DMS 273 treated with DMSO at 0.1 percent for 48 hours (cell line): ENCODE measurements at places on chromosomes 12 and 14.

- DNase-seq = no peak
These were observed 113.6 kb upstream of the BTG1 start for GRCh38 chr12:92259291-92259690.

GRCh38 chr12:110234755-110235154 is 46.3 kb upstream of the ATP2A2 start:
- no peak for DNase-seq

DNA sequence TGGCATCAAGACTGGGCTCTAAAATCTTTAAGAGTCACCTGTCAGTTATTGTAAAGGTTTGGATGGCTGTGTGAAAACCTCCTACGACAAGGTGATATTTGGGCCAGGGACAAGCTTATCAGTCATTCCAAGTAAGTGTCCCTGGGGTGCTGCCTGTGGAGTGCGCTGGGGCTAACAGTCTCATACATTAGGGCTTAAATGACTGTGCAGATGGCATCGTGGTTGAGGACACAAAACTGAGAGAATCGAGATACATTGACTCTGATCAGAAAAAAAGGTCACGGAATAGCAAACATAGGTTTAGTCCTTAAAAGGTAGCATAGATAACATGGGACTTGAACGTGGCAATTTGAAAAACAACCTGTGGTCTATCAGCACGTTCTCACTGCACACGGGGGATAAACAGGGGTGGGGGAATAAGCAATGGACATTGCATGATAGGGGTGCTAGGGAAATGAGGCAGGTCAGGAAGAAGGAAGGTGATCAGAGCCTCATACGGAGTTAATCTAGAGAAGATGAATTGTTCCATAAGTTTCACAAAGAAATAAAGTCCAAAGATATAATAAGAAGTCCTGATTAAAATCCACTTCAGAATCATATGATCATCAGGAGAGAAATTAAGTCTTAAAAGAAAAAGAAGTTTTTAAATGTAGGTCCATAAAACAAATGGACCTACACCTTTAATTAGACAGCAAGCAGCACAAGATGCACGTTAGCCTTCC is 100.3 kb downstream of the DAD1 start:
- no peak for DNase-seq

DNA sequence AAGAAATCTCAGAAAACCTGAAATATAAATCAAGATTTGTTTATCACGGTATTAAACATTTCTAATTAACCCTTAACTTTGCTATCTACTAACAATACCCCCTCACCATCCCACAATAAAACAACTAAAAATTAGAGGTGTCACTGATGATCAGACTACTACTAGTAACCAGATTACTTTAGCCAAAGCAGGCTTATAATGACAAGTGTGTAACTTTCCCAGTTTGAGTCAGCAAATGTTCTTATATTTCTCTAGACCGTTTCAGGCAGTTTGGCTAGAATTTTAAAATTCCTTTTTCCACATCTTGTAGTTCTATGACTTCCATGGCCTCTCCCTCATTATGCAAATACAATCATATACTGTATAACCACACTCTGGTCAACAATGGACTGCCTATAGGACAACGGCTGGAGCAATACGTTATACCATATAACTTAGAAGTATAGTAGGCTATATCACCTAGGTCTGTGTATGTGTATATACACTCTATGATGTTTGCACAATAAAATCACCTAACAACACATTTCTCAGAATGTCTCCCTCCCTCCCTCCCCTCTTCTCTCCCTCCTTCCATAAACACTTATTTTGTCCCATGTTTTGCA is 102.1 kb downstream of the DENND5B start:
- DNase-seq = no peak

DNA sequence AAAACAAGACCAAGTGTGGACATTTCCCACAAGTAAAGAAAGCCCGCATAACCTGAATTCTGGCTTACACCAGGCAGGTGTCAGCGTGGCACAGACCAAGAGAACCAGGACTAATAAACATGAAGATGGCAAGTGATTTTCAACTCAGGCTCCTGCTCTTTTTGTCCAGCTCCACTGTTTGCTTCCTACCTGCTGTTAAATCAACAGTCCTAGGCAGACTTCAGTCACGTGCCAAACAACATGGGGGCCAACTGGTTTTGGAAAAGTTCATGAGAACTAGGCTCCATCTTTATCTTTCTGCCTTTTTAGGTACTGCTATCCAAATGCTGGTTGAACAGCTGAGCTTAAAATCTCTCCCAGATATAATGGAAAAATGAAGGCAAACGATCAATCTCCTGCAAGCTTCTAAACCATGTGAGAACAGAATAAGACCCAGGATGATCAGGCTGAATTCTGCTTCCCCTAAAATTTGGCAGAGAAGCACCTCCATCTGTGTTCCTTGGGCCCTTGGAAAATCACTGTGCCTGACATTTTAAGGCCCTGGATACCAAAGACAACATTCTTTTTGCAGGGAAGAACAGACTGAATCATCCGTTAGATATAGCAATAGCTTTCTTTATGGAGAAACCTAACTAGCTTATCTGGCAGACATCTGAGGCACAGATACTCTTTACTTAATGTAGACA is 215.6 kb upstream of the USP15 start:
- no peak for DNase-seq

DNA sequence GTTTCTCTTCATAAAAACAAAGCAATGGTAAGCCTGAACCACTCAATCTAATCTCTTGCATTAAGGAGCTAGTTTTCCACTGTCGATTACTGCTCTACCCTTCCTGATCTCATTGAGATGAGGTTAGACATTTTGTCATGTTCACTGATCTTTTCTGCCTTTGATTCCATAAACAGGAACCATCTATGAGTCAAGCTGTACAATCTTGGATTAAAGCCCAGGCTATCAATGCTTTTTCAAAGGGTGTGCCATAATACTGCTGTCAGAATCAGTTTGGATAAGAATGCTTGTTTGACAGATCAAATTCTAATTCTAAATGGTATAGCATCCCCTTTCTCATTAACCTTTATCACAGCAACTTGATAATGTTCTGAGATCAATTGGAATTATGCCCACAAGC is 16.1 kb downstream of the GRIP1 start:
- DNase-seq = no peak

DNA sequence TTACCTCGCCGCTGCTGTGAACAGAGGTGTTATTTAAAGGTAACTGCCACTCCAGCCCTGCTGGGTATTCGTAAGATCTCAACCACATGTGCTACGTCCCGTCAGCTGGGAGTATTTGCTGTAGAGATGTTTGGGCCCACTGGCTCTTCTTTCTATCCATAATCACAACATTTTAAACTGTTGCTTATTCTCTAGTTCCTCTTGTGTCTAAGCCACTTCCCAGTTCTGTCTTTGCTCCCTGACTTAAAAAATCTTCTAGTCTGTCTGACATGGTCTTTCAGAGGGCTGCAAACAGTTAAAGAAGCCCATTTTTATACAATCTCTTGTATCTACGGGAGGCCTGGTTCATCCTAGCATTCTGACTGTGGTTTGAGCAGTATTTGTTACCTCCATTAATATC is 33.2 kb upstream of the HELB start:
- DNase-seq = no peak

GRCh38 chr12:132309596-132310086 is 19.7 kb downstream of the GALNT9 start:
- no peak for DNase-seq

DNA sequence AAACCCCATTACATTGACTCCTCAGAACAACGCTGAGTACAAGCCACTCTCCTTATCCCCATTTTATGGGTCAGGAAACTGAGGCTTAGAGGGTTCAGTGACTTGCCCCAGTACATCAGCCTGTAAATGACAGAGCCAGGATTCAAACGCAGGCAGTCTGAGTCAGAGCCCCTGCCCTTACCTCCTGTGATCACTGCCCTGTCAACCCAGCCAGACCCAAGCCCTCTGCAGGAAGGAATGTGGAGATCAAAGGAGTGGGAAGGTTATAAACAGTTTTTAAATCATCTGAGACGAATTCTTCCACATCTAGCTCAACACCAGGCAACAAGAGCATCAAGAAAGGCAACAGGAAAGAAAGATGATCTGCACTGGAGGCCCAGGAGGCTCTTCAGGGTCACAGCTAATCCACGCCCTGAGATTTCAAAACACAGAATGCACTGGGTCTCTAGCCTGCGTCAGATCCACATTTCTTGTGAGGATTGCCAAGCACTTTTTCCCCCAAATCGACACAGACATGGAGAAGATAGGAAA is 38.5 kb downstream of the SPTB start:
- DNase-seq = no peak

GRCh38 chr14:78968265-78968664 is 798.1 kb downstream of the NRXN3 start:
- DNase-seq = no peak

GRCh38 chr14:67569651-67570290 is 30.3 kb downstream of the PIGH start:
- no peak for DNase-seq

GRCh38 chr14:92154283-92154942 is 32.6 kb downstream of the CPSF2 start:
- DNase-seq = no peak

DNA sequence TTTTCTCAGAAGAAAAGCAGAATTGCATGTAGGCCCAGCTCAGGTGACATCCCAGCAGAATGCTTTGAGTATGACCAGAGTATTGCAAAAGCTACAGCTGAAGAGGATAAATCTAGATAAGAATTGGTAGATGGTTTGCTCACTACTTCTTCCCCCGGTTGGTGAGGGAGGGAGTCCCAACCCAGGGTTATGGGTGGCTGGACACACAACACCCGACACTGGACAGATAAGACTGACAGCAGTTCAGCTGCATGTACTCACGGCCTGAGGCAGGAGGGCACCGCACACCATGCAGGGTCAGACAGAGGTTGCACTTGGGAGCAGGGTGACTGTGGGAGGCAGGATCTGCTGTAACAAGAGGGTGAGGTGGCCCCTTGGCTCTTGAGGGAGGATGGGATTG is 1.7 kb upstream of the CLEC4C start:
- no peak for DNase-seq

DNA sequence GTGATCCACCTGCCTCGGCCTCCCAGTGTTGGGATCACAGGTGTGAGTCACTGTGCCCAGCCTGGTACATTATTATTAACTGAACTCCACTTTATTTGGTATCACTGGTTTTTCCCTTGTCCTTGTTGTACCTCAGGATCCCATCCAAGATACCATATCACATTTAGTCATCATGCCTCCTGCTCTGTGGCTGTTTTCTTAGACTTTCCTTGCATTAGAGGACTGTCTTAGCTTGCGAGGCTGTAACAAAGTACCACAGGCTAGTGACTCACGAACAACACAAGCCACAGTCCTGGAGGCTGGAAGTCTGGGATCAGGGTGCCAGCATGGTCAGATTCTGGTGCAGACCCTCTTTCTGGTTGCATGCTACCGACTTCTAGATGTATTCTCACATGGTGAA is 12.2 kb downstream of the KLC1 start:
- DNase-seq = no peak

- DNase-seq = no peak
These were observed 31.1 kb downstream of the ASCL4 start for GRCh38 chr12:107805488-107806180.

- no peak for DNase-seq
These were observed 138.6 kb downstream of the RPS29 start for GRCh38 chr14:49447540-49448107.

- no peak for DNase-seq
These were observed 83.8 kb downstream of the SLC38A6 start for GRCh38 chr14:61064856-61065255.

- no peak for DNase-seq
These were observed 5.5 kb downstream of the SLC38A1 start for GRCh38 chr12:46263140-46264016.

GRCh38 chr12:29725587-29726320 is 58.0 kb downstream of the TMTC1 start:
- no peak for DNase-seq

DNA sequence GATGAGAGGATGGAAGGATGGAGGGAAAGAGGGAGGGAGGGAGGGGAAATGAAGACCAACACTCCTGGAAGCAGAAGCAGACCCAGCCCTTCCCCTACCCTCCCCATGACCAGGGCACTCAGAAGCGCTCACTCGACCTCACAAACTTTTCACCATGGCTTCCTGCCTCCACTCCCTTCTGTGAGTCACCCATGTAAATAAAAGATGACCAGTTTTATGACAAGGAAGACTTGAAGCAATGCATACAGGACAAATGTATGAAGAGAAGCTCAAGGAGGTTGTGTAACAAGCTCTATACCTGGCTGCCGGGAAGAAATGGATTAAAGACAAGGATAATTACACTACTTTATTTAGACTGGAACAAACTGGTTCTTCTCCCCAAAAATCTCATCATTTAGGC is 63.8 kb downstream of the CDC42BPB start:
- DNase-seq = no peak

GRCh38 chr14:59199614-59200013 is 11.1 kb downstream of the DAAM1 start:
- DNase-seq = peak; percentile 4

- no peak for DNase-seq
These were observed 20.9 kb upstream of the DHRS4 start for GRCh38 chr14:23932639-23933038.

DNA sequence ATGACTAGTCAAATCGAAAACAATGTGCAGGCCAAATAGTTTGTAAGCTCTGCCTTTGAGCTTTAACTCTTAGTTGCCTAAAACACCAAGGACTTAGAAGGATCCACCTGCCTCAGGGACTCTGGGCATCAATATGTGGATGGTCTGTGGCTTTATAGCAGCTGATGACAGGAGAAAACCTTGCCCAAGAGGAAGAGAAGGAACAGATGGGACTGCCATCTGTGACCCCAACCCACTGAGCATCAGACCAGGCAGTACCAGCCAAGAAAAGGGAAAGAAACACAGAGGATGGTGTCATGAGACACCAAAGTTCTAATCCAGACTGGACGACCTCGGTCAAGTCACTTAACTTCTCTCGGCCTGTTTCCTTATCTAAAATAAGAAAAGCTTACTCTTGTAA is 12.7 kb downstream of the TGFB3 start:
- DNase-seq = peak; percentile 71

- no peak for DNase-seq
These were observed 56.9 kb downstream of the MAP4K5 start for GRCh38 chr14:50475460-50475859.

- DNase-seq = no peak
These were observed 22.8 kb downstream of the COX8C start for GRCh38 chr14:93369713-93370266.

- no peak for DNase-seq
These were observed at the start of gene CLEC1A for GRCh38 chr12:10098791-10099190. Gene CLEC1A (minus strand): TSS chr12:10098985. CDS start chr12:10098922, 63 bp downstream.

GRCh38 chr12:32761716-32762115 is 6.0 kb upstream of the YARS2 start:
- DNase-seq = no peak
